GM06990 (cell line): ENCODE measurements at places on chromosomes 7 and 10.

DNA sequence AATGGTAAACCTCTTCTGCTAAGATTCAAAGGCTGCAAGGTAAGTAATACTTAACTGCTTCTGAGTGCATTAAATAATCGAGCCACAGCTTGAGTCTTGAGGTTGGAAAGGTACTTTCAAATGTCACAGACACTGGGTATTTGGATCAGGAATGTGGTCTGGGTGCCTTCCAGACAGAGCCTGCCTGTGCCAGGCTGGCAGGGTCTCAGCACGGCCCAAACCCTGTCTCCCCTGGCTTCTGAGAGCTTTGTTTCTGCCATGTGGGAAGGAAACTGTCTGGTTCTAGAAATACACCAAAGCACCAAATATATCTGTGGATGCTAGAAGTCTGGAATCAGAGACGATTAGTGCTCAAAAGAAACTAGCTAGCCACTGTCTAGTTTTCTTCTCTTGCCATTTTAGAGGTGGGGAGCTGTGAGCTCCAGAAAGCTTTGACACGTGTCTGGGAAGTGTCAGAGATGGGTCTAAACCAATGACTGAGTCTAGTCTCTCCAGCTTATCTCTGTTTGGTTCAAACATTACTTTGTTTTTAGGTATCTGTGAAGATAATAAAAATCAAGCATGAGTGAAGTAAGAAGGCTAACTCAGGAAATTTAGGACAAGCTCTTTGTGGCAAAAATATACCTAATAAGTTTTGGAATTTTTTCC, 162.8 kb downstream of the CYP26A1 start:
- DNase-seq = no peak

DNA sequence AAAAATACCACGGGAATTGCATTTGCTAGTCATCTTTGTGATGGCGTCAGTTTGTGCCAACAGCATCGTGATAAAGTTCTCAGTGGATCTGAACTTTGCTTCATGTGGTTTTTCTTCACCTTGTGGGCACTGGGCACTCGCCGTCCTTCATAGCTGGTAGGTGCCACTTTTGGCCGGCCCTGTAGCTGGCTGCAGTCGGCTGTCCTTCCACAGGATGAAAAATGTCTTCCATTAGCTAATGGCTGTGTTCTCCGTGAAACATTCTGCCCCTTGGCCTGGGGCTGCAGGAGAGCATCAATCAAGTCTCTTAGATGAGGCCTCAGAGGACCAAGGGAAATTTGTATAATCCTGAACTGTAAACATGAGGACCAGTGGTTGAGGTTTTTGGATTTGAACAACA, 145.3 kb downstream of the DYNC1I1 start:
- no peak for DNase-seq

DNA sequence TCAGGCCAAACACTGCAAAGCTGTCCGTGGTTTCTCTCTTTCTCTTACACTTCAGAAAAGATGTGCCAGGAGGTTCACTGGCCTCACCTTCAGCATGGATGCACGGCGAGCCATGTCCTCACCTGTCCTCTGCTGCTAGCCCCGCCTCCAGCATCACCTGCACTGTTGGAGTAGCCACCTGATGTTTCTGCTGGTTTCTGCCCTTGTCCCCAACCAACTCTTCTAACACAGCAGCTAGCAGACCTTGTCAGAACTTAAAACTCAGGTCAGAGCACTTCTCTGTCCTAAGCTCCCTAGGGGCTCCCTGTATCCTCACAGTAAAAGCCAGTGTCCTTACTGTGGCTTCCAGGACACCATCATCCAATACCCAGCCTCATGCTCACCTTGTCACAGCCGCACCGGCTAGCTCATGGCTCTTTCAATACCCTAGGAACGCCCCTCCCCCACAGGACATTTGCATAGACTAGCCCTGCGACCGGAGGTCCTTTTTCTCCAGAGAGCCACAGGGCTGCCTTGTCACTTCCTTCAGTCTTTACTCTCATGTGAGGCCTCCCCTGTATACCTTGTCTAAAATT, 15.2 kb downstream of the PALD1 start:
- peak; percentile 56 for DNase-seq

GRCh38 chr10:87818505-87819288, 671 bp upstream of the ATAD1 start:
- DNase-seq = no peak

DNA sequence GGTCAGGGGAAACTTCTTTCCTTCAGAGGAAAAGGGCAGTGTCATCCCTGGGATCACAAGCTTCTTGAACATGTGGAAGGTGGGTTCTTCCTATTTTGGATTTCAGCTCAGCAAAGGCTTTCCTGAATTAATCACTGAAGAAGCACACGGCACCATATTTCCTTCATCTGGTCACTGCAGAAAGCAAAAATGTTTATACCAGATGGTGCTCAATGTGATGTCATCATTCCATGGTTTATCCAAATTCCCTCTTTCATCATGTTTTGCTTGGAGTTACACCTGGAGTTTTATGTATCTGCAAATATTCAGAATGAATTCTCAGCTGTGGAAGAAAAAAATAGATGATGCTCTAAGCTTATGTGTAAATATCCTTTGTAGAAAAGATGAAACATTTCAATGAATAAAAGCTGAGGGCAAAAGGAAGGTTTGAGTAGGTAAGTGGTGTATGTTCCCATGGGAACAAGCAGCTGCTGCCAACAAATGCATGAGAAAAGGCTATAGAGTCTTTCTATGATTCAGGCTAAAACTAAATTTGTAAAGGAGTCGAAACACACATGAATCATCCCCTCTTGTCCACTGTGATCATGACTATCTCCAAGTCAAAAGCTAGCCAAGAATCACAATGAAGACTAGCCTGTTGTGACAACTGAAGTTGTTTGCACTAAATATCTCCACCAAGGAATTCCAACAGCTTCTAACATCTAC, 26.9 kb upstream of the BPGM start:
- DNase-seq = no peak

DNA sequence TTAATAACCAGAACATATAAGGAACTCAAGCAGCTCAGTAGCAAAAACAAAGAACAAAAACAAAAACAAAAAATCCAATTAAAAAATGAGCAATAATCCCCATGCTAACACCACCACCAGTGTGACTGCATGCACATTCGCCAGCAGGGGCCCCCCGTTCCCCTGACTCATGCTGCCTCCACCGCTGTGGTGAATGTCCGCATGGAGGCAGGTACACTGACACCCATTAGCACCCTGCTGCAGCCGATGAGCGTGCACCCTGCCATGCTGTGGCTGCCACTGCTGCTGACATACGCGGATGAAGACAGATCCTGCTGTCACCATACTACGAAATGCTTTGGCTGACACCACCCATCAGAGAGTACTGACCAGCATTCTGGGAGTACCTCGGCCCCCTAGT, 321.6 kb upstream of the LRRTM3 start:
- no peak for DNase-seq

- no peak for DNase-seq
Observed at GRCh38 chr10:102670065-102670670, 25.9 kb downstream of the TRIM8 start.

GRCh38 chr7:21089653-21090052, 303.0 kb upstream of the SP8 start:
- no peak for DNase-seq

GRCh38 chr10:118732245-118733165, 22.3 kb downstream of the CACUL1 start:
- no peak for DNase-seq

- DNase-seq = no peak
Observed at GRCh38 chr7:70177166-70177565, 578.9 kb downstream of the AUTS2 start.

- DNase-seq = no peak
Observed at GRCh38 chr7:130804220-130804619, 70.2 kb upstream of the KLF14 start.
